AG10803 (cell line): ENCODE measurements at places on chromosomes 6 and 20.
A peak's percentile ranks its signal among the peaks of the same experiment; 100 is the strongest.

- no peak for DNase-seq
These were observed 134.4 kb downstream of the OR2B2 start for GRCh38 chr6:27777614-27778355.

GRCh38 chr6:43088654-43089056 is 12.5 kb downstream of the PTK7 start:
- peak; percentile 30 for DNase-seq

DNA sequence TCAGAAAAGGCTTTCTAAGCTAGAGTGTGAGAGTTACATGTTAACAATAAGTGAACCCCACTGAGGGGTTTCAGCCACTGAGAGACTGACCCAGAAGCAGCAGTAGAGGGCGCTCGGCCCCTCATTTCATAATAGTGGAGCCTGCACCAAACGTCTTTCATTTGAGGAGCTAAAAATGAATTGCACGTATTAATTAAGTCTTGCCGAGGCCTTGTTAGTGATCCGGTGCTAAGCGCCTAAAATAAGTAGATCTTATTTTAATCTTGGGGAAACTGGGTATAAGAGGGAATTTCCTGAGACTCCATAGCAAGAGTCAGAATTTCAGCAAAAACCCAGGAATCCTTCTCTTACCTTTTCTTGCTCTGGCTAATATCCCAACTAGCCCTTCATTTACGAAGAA is 209.7 kb downstream of the FARS2 start:
- DNase-seq, result peak; percentile 66

- DNase-seq, result no peak
These were observed 40.9 kb downstream of the CDKAL1 start for GRCh38 chr6:20575125-20575524.

DNA sequence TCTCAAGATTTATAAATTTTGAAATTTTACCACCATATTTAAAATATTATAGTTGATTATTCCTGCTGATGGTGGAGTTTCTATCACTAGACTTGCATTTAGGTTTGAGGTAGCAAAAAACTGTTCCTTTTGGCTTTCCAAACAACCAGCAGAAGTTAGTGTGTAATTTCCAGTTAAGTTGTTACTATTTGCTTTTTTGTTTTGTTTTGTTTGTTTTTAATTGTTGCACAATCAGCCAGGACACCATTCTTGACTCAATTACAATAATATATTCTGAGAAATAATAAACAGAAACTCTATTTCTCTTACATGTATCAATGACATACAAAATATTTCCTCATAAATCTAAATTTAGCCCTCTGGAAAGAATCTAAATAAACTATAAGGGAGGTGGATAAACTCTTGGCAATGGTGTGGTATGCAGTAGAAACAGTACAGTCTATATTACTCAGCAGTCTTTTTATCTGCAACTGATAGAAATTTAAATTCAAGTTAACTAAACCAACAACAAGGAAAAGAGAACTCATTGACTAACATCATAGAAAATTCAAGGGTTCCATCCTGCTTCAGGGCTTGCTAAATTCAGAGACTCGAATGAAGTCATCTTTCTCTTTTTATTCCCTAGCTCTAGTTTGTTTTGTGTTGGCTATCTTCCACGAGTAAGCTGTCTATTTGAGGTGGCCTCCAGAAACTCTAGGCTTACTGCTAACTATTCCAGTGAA is 19.4 kb upstream of the COL19A1 start:
- DNase-seq, result no peak

GRCh38 chr6:65113581-65113980 is 593.4 kb downstream of the EYS start:
- DNase-seq, result no peak

GRCh38 chr6:106114492-106114891 is 28.4 kb downstream of the PRDM1 start:
- DNase-seq, result no peak

DNA sequence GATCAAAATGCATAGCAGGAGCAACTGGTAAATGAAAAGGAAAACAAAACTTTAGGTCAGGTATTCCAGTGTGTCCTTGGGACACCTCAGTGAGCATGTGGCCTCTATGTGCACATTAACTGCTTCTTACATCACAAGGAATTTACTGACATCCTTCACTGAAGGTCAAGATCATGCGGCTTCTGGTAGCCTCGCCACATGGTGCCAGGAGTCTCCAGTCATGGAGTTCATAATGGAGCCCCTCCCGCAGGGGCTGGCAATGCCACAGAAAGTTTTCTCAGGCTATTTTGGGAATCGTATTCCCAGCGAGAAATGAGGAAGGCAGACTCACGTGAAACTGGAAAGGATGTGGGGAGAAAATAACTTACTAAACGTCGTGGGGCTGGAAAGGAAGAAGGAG is 19.7 kb upstream of the SLC22A3 start:
- DNase-seq, result no peak

GRCh38 chr6:123564361-123564760 is 72.4 kb downstream of the TRDN start:
- DNase-seq, result no peak
